Stimulated activated CD4-positive, alpha-beta T cell treated with anti-CD3 and anti-CD28 coated beads, Interleukin-2, amount 100 ng/mL, for 4 hours (primary cell): ENCODE measurements at places on chromosomes 5 and 9.

DNA sequence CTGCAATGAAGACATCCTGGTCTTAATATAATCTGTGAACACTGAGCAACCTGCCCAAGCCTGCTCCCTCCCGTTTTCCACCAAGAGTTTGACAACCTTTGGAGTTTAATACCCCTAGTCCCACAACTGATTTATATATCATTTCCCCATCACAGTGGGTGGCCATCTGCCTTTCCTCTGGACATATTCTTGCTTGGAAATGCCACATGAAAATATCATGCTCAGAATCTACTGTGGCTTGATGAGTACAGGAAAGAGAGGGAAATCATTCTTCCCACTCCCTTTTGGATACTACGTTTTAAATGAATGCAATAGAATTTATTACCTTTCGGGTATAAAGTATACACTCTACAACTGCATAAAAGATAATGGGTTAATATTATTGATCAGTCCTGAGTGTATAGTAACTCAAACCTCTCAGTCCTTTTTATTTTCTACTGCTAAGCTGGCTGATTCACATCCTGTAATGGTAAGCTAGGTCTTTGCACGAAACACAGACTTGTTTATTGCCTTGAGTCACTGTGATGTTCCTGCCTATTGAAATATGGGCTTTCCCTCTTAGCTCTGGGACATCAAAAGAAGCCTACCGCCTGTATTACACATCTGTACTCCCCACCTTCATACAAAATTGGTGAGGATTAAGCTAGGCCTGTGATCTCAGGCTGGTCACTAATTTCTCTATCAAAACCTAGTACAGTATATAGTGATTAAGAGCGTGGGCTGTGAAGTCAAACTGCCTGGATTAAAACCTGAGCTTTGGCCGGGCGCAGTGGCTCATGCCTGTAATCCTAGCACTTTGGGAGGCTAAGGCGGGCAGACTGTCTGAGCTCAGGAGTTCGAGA is 67.6 kb upstream of the NR5A1 start:
- no peak for DNase-seq

DNA sequence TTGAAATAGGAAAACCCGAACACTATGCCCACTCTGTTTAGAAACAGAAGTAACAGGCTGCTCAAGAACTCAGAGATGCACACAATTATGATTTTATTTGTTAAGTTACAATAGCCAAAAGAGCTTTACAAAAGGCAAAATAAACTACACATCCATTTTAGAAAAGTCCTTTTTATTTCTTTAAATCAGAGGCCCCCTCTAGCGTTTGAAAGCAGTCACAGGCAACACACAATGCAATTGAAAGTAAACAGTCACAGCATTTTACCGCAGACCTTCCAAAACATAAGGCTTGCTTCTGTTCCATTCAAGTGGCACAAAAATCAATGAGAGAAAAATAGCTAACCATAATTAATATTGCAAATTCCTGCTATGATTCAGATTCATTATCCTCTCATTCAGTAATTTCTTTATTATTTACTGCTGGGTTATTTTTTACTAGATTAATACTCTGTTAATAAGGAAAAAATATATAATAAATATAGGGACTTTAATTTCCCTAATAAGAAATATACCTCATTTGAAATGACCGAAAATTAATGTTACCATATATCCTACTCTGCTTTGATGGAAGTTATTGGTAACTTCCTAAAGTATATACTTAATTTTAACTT is 78.3 kb downstream of the CEP120 start:
- DNase-seq = no peak

GRCh38 chr5:157509093-157509492 is 49.1 kb downstream of the NIPAL4 start:
- DNase-seq = no peak

- no peak for DNase-seq
Observed at GRCh38 chr9:32430720-32431119, 46.3 kb downstream of the ACO1 start.

GRCh38 chr9:123631862-123632261 is 275.9 kb downstream of the CRB2 start:
- DNase-seq = no peak
